ENCODE measurements at places on chromosomes 12 and 14.
A peak's percentile ranks its signal among the peaks of the same experiment; 100 is the strongest.

- DNase-seq, result no peak
Observed at GRCh38 chr14:32601069-32601468, 272.0 kb downstream of the AKAP6 start.

DNA sequence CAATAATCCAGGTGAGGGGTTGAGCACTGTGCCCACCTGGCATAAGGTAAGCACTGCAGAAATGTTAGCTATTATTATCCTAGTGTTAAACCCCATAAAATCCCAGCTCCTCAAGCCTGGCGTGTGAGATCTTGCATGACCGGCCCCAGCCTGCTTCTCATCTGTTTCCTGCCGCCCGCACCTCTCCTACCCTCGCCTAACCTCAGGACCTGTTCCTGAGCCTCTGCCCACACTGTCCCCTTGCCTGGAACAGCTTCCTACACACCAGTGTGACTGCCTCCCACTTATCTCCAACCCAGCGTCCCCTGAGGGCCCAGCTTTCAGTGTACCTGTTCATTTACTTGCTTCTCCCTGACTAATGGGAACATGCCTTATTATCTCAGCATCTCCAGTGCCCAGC is 24.7 kb downstream of the ISCA2 start:
- peak; percentile 26 for DNase-seq

GRCh38 chr14:94342334-94342934 is 19.3 kb upstream of the SERPINA6 start:
- peak; percentile 87 for DNase-seq

DNA sequence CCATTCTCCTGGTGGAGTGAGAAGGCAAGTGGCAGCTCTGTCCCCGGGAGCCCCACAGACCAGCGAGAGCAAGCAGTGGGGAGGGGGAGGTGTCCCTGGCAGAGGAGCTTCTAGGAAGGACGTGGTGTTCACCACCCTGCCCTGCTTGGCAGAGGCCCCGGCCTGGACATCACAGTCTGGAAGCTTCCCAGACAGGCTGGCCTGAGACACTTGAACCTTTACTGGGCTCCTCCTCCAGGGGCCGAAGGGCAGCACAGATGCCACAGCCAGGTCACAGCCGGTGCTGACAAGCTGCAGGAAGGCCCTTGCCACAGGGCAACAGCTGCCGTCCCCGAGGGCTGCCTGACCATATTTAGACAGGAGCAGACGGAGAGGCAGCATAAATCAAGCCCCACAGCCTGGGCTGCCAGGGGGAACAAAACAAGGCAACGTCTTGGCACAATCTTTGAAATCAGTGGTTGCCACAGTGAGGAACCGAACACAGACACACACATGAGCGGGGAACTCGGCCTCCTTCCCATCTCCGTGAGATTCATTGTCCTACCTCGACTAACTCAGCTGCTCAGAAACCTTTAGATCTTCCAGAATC is 28.5 kb downstream of the PRIMA1 start:
- DNase-seq, result no peak

DNA sequence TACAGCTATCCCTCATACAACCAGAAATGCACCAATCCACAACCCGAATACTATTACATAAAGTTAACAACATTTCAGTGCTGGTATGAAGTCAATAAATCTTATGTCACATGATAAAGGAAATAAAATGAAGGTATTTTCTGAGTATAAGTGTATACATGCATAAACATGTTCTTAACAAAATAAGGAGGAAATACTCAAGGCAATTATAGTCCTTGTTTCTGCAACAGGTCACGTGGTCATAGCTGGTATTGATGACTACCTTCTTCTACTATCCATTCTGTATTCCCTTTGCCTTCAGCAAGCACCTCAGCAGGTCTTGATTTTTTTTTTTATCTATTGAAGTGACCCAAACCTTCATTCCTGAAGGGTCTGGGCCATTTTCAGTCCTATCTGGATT is 675.6 kb downstream of the RPL10L start:
- DNase-seq, result no peak

DNA sequence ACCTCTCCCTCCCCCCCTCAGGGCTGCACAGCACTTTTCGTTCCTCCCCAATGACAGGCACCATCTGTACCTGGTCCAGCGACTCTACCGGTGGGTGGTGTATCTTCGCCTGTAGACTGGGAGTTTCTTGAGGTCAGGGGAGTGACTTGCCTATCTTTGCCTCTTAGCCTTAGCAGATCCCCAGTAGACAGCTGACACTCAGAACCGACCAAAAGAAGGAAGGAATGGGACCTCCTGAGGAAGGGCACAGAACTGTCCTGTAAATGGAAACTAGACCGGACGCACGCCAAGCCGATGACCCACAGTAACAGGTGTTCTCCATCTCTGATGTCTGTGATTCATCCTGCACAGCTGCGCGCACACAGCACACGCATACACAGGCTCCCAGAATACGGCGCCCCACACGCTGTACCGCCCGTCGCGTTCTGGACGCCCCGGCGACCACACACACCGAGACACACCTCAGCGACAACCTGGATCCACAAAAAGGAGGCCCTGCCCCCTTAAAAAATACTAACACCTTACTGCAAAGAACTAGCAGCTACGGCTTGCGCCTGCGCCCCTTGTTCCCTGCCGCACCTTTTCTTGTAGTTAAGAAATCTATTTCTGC is 673 bp upstream of the TTC9 start:
- no peak for DNase-seq

- DNase-seq, result no peak
Observed at GRCh38 chr12:92516277-92516600, 186.6 kb upstream of the PLEKHG7 start.

- no peak for DNase-seq
Observed at GRCh38 chr12:57755454-57756372, 810 bp downstream of the MARCHF9 start.

- DNase-seq, result no peak
Observed at GRCh38 chr14:72104011-72104613, 171.9 kb downstream of the RGS6 start.

- DNase-seq, result no peak
Observed at GRCh38 chr14:22772725-22773124, 6.2 kb downstream of the OXA1L start.

DNA sequence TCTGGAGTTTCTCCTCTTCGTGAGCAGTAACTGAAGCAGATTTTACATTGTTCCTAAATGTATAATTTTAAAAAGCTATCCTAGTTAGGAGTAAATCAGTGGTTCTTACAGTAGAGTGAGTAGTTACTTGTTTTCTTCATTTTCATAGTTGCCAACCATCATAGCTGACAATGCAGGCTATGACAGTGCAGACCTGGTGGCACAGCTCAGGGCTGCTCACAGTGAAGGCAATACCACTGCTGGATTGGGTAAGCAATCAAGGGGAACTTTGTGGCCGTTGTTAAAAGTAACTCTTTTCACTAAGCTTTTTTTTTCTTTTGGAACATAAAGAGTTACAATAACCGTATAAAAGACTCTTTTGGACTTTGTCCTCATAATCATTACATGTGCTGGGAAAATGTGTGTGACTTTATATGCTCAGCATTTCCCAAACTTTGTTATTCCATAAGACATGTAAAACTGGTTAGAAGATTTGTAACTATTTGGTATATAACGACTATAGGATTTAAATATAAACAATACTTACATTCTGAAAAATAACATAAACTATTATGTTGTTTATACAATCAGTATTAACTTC is 12.4 kb downstream of the LRRC10 start:
- no peak for DNase-seq

GRCh38 chr12:109632342-109632741 is 58.7 kb downstream of the MVK start:
- DNase-seq, result no peak

DNA sequence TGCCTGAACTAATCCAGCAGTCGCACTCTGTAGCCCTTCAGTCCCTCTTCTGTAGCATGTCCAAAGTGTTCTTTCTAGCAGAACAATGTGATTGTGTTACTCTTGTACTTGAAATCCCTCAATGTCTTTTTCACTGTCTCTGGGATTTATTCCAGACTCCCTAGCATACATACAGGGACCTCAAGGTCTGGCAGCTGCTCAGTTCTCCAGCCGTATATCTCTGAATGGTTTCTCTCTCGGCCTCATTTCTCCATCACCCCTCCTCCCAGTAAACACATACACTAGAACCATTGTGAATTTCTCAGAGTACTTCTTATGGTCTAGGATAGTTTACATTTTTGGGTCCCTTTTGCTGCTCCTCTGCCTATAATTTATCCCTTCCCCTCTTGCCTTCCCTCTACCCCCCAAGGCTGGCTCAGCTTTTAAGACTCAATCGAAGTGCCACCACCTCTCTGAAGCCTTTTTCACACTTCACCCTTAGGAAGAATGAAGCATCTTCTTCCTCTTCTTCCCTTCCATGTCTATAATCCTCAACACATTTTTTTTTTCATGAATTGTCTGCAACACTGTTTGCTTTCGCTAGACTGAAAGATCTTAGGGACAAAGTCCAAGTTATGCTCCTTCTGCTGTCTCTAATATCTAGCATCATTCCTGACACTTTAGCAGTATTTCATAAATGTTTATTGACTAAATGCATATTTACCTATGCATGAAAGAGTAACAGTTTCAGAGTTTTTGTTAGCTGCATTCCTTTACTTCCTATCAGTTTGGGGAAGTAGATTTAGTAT is 446.1 kb downstream of the ZFP36L1 start:
- DNase-seq, result no peak

Data from NCI-H2029 (cell line).